Activated CD8-positive, alpha-beta memory T cell treated with anti-CD3 and anti-CD28 coated beads, Interleukin-2, amount 10 ng/mL, durations not matched to agents 7 days and 5 days (primary cell): ENCODE measurements at places on chromosomes 11 and 22.

DNA sequence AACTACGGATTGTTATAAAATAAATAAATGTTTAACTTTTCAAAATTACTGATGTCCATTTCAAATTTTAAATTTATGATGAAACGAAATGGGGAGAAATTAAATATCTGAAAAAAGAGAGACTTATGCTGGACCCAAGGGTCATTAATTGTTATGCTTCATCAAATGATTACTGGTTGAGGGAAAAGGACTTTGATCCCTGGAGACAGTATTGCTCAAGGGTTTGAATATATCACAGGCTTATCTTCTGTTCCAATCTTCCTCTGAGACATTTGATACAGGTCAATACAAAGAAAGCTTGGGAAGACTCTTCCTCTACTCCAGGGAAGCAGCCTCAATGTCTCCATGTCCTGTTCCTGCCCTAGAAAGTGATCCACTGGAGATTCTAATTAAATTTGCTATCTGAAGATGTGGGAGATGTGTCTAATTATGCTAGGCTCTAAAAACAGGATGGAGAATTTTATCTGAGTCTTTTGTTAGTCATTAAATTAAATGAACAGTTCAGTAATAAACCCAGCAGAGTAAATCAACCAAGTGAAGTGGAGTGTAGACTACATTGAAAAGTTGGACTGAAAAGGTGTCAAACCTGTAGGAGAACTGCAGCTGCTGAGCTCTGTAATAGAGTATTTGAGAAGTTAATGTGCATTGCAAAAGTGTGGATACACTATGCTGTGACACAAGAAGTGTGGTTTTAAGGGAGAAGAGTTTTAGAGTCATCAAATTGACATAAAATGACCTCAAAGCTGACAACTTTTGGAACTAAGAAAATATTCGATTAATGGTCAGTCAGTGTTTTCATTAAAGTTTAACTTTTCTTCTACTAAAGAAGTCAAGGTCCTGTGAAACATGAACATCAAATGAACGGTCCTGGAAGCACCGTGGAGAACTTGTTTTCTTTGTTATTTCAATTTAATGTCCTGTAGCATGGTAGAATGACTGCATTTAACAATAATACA is 623.7 kb upstream of the CCDC90B start:
- no peak for DNase-seq

DNA sequence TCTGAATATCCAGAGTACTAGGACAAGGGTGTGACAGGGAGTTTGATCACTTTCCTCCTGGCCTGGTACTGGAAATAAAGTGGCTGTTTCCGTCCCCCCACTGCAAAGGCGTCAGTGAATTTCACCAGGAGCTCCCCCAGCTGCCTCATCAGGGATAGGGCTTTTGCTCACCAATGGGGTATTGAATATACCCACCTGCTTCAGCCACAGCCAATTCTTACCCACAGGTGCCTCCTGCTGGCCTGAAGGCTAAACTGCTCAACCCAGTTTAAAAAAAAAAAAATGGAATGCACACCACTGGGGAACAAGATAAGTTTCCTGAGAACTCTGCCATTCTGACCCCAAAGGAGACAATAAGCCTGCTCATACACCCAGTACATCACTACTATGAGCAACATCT is 65.3 kb upstream of the MS4A8 start:
- DNase-seq: no peak

- peak; percentile 40 for DNase-seq
These were observed 2.4 kb downstream of the TRMT112 start for GRCh38 chr11:64314805-64315561.

- DNase-seq: peak; percentile 48
These were observed 519 bp downstream of the ARRB1 start for GRCh38 chr11:75350743-75351540.

DNA sequence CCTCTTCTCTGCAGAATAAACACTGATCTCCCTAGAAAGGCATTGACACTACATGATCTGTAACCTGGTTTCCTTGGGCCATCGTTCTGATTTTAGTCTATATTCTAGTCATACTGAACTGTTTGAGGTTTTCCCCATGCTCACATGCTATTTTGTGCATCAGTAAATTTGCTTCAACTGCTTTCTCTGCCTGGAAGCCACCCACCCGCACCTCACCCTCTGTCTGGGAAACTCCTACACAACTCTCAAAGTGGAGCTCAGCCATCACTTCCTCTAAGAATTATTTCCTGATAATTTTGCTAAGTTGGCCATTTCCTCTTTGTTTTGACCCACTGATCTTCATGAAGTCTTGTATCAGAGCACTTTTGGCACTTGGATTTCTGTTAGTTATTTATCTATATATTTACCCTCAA is 36.1 kb downstream of the MMP20 start:
- no peak for DNase-seq

DNA sequence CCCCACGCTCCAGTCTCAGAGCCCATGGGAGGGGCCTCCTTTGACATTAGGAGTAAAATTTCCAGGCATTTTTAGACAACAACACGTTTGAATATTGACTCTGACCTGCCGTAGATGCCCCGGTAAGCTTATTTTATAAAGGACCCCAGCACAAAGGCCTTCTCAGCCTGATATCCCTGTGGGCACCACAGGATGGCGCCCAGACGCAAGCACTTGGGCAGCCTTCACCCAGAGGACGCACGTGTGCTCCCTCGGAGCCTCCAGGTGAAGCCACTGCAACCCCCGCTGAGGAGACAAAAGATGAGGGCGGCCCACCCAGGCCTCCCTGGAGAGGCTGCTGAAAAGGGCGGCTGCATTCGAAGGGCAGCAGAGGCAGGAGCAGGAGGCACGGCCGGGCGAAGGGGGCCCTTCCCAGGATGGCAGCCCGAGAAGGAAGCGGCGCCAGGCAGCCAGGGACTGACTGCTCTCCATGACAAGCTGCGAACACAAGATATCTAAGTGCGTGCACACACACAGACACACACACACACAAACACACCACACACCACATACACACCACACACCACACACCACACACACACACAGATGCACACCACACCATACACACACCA is 15.2 kb upstream of the TH start:
- peak; percentile 60 for DNase-seq

GRCh38 chr11:72838691-72839305 is 24.6 kb downstream of the ATG16L2 start:
- DNase-seq: no peak

GRCh38 chr11:40306938-40307548 is 1152.4 kb downstream of the LRRC4C start:
- DNase-seq: no peak

DNA sequence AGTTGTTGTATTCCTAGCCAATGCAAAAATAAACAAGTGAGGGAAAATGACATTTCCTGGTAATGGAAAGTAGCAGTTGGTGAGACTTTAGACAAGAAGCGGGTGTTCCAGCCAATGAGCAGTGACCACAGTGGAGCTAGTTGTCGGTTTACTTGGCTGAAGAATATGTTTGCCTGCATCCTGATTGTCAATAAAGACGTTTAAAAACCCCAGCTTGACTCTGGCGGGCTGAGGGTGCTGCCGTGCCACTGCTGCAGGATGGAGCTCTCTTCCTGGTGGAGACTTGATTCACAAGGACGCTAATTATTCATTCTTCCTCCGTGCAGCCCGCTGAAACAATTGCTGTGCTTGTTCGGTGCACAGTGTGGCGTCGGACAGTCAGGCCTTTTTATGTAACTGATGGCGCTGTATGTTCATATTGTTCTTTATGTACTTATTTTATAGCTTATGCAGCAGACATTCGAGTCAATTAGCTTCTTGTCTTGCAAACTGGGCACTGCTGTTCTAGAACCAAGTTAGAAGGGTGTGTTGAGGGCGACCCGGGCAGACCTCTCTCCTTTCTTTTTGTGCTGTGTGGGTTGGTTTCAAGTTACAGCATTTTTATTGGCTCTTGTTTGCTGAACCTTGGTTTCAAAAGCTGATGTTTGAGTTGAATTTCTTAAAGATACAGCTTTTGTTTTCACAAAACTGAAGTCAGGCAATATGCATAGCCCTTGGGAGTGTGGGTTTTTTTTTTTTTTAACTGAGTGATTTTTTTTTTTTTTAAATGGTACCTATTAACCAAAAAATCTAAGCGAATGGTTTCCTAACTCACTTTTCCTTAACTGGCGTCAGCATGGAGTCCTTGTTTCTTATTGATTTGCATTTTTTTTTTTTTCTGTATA is 153.9 kb downstream of the TEAD1 start:
- no peak for DNase-seq

DNA sequence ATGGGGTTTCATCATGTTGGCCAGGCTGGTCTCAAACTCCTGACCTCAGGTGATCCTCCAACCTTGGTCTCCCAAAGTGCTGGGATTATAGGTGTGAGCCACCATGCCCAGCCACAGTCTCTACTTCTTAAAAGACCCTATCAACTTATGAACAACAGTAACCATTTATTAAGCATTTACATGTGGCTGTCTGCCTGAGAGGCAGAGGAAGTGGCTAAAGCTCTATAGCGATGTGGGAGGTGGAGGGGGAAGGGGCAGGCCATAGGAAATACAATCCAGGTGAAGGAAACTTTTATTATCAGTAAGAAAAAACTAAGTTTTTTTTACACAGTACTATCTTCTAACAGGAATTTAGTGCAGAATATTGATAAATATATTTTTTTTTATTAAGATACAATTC is 87.8 kb upstream of the PHOX2A start:
- no peak for DNase-seq
